ENCODE measurements at places on chromosomes 3 and 15.

DNA sequence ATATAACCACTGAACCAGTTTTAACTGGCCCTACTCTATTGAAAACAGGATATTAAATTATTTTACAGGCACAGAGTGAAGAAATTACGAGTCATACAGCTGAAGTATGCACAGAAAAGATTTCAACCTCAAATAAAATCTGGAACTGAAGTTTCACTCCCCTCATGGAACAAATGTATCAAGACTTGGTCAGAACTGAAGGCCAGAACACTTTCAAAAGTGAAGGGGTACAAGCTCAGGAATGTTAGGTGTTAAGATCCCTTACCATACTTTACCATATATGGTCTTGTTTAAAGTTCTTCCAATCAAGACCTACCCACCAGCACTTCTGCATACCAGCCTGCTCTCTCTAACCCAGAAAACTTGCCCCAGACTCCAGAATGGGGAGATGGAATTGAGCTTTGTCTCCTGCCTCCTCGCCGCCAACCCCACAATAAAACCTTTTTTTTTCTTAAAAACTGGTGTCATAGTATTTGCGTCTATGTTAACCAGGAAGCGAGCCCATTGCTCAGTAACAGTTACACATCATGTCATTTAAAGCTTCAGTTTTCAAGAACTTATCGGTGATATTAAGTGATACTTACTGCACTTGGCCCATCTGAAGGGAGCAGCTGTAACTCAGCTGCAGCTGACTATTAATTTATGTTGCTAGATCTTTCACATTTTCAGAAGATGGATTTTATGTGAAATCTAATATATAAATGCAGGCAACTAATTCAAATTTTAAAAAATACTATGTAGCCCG is 59.9 kb downstream of the OXSM start:
- DNase-seq: no peak

DNA sequence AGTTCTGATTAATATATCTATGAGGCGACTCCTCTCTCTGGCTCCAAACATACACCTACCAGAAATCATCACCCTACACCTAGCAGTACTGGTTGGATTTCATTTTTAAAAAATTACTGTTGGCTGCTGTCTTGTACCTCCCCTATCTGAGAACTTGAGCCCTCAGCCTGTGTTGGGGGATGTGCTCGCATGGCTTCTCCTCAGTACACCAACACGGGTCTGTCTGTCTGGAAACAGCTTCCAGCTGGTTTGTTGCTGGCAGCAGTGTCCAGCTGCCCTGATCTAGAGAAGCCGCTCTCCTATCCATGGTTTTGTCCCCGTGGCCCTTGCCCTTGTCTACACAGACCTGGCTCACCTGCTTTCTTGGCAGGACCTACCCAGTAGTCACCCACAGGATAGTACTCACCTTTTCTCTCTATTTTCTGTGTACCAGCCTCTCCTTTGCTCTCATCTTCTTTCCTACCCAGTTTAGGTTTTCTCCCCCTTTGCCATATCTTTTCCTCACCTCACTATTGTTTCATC is 43.2 kb upstream of the NEDD4 start:
- DNase-seq: no peak

- no peak for DNase-seq
Measured at GRCh38 chr3:151024339-151024738, 51.8 kb upstream of the CLRN1 start.

DNA sequence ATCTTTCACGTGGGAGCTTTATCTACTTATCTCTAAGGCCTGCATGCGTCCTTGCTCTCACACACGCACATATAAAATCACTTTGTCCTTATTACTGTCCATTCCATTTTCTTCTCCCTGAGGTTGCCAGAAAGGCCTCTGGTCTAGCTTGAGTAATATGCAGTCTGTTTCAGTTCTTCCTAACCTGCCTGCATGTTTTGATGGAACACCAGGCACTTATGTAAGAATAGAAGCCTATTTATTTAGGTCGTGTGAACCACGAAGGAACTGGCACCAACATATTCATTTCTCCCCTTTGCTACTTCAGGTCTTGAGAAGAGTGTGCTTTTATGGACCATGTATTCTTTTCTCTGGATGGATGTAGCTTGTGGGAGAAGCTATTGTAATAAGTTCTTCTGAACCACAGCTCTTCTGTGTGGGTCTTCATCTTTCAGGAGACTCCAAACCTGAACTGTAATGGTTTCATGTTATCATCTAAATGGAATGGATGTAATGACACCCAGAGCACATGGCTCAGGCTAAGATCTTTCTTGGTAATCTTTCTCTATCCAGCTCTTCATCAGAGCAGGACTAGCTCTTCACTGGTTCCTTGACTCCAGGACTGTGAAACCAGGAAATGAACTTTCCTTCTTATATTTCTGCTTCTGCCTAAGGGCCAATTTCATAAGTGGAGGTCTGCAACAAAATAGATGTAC is 53.8 kb downstream of the UBE2E2 start:
- DNase-seq: no peak

DNA sequence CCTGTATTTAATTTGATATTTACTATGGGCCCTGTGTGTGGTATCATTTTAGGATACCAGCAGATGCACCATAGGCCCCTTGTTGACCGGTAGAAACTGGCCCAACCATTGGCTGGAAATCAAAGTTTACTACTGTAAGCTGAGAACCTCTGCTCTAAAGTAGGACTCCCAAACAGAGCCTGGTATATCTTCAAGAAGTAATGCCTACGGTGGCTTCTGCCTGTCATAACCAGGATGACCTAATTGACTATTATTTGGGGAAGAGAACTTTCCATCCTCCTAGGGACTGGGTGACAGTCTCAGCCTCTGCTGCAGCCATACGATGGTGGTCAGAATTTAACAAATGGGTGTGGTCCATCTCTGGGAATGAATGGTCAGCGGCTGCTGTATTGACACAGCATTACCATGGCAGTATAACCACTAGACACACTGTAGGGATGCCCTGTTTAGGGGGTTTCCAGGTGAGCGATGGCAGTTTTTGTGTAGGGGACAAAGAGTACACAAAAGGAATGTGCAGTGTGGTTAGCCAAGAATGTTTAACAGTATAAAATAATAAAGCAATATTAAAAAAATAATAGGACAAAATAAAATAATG is 37.3 kb downstream of the RARB start:
- DNase-seq: no peak

- no peak for DNase-seq
Measured at GRCh38 chr15:80861731-80862170, 82.6 kb downstream of the CEMIP start.

DNA sequence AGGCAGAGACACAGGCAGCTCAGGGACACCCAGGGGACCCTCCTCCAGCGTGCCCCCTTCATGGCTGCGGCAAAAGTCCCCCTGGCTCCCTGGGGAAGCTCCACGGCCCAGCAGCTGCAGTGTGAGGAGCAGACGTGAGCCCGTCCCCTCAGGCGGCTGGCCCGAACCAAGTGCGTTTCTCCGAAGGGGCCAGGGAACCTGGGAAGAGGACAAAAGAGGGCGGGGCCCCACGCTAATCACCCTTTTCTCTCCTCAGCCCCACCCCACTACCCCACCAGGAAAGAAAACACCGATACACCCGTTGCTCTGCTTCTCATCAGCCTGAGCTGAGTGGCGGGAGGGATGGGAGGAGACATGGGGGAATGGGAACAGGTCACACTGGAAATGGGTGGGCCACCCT is at the start of gene MUC4:
Gene MUC4 (minus strand): TSS at position 174 of the 400 bp plus-strand sequence. CDS start 112 bp downstream, at position 62.
- no peak for DNase-seq

DNA sequence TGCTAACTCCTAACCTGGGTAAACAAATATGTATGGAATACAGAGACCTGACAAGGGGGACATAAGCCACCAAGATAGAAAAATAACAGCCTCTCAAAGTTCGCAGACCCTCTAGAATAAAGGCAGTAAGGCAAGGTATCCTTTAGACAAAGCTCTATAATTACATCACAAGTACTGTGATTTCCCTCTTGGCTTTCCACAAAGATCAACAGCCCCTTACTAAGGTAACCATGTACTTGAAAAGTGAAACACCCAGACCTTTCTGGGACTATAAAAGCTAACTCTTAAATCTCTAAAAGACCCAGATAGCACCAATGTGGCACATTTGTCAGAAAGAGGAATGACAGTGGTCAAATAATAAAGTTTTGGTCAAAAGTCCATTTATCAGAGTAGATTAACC is 51.9 kb downstream of the TBL1XR1 start:
- no peak for DNase-seq

DNA sequence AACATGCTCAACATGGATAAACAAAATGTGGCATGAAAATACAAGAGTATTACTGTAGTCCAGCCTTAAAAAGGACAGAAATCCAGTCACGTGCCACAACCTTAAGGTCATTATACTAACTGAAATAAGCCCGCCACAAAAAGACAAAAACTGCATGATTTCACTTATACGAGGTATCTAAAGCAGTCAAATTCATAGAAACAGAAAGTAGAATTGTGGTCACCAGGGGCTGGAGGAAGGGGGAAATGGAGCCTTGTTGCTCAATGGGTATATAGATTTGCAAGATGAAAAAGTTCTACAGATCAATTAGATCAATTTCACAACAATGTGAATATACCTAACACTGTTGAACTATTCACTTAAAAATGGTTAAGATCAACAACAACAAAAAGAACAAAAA is 7.4 kb downstream of the GLB1 start:
- DNase-seq: no peak

GRCh38 chr3:8472549-8472948 is 29.1 kb upstream of the LMCD1 start:
- no peak for DNase-seq

- DNase-seq: no peak
Measured at GRCh38 chr3:168061332-168061996, 34.3 kb downstream of the GOLIM4 start.

GRCh38 chr3:24047513-24047912 is 102.4 kb downstream of the NR1D2 start:
- DNase-seq: no peak

DNA sequence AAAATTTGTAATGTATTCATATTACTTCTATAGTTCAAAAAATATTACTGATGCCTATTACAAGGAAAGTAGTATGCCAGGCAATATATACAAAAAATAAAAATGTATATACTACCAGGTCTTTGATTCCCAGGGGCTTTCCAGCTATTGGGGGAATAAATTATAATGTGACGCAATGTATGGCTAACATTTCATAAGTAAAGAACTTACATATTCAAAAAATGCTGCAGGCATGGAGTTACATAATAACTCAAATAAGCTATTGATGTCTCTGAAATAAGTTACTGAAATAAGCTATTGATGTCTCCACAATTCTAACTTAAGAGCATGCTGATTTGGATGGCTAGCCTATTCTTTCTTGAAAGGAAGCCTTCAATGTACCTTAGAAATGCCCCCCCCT is 30.2 kb downstream of the MCCC1 start:
- no peak for DNase-seq

DNA sequence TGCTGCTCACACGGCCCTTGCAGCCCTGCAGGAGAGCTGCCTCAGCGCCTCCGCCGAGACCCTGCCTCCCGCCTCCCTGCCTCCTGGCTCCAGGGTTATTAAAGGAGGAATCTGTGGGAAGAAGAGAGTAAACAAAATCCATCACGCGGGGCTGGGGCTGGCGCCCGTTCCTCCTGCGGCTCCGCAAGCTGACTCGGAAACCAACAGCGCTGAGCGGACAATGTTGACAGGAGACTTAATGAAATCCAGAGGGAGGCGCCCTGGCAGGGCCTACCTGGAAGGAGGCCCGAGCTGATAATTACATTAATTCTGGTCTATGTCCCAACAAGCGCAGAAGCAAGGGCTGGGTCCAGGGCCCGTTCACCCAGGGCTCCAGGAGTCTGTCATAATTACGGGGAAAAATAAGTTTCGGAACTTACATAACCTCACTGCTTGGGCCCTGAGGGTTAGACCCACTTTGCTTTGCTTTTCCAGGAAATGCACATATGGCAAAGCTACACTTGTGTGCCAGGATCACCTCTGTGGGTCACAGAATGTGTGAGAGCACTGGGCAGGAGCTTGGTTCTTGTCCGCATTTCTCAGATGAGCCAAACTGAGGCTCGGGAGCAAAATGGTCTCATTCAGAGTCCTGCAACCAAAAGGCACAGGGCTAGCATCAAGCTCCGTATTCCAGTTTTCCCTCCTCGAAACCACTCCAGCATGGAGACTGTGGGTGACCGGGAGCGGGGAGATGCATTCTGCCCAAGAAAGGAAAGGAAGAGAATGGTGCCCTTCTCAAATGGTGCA is 43.8 kb upstream of the SLC6A6 start:
- DNase-seq: no peak

DNA sequence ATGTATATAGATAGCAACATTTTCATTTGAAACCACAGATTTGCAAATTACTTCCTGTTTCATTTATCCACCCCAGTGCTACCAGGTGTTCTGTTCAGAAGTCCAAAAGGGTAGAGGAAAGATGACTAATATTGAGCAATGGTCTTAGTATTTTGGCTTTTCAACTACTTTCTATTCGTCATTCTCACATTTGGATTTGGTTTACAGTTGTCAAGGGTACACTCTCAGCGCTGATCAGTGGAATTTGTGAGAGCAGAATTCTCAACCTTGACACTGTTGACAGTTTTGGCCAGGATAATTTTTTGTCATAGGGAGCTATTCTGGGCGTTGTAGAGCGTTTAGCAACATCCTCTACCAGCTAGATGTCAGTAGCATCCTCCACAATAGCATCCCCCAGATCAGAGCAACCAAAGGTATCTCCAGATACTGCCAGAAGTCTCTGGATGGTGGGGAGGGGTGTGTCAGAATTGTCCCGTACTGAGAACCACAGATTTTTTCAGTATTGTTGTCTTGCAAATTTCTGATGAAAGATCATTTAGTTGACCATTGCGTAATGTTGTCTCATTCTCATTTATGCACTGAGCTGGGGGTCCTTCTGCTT is 4.2 kb downstream of the HMCES start:
- DNase-seq: no peak

DNA sequence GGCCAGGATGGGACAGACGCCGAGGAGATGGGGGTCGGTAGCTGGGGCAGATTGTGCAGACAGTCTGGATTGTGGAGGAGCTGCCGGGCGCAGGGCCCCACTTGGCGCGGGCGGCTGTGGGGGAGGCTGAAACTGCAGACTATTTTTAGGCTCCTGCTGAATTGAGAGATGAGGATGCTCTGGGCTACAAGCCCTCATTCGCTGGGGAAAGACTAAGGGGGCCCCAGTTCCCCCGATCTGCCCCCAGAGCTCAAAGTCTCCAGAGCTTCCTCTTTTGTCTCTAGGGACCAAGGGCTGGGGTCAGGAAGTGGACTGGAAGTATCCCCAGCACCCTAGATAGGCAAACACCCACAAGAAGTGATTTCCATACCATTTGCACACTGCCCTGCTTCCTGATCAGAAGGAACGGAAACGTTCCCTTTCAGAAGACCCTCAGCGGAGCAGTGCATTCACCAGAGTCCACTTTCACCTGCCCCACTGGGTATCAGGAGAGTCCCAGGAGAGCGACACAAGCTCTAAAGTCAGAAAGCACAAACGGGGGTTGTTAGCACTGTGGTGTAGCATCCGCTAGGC is 29.7 kb downstream of the SEMA7A start:
- DNase-seq: no peak

DNA sequence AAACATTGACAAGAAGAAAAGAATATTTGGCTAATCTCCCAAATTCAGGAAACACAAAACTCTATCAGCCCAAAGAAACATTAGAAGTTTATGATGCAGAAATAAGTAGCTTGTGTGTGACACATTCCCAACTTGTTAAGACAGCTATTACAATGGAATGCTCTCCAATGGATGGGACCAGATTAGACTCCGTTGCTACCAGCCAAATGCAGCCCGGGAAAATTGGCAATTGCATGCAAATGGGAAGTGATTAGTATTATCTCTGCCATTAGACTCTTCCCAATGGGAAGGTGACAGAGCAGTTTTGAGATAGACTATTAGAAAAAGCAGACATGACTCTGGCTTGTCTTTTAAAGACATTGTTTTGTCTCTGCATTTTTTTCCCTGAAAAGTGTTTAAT is 37.4 kb upstream of the KCNMB2 start:
- no peak for DNase-seq
